Stimulated activated effector memory CD8-positive, alpha-beta T cell treated with anti-CD3 and anti-CD28 coated beads, Interleukin-12 subunit alpha, Interleukin-12 subunit beta, amount 100 ng/mL, for 72 hours (primary cell): ENCODE measurements at places on chromosomes 3 and 15.
A peak's percentile ranks its signal among the peaks of the same experiment; 100 is the strongest.

- no peak for DNase-seq
These were observed 16.9 kb upstream of the CSPG4 start for GRCh38 chr15:75729326-75730069.

GRCh38 chr3:196792771-196793170, 53.1 kb downstream of the PAK2 start:
- no peak for DNase-seq

GRCh38 chr3:45612918-45613602, 18.5 kb downstream of the LIMD1 start:
- DNase-seq, result no peak

- DNase-seq, result no peak
These were observed 129.1 kb downstream of the ATP10A start for GRCh38 chr15:25733856-25734679.

GRCh38 chr3:131401978-131402377, 20.4 kb downstream of the NUDT16 start:
- DNase-seq, result no peak

DNA sequence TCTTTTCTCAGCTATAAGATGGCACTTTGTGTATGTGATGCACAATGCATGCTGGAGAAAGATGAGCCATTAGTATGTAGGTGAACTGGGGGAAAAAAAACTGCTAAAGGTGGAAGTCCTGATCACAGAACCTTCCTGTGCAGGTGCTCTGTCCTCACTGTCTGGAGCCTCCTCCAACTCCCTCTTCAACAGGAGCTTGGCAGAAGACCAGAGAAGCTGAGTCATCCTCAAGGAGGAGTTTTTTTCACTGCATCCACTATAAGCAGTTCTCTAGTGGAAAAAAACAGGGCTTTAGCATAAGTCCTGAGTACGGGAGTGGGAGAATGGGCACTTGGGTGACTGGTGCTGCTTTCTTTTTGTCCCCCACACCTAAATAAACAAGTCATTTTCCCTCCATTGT, 168.4 kb upstream of the CADPS start:
- no peak for DNase-seq

DNA sequence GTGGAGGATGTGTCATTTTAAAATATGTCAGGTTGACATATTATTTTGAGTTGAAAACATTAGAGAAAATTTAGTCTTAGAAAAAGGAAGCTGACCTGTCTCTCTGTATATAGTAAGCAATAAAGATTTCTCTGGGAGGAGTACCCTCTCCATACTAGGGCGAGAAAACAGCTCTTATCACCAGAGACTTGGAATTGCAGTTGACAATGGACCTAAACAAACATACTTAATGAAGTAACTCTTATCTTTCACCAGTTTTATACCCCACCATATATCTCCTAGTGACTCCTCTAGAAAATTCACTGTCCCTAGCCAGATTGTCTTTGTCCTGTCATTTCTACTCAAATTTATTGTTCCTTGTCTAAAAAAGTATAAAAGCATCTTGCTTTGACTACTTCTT, 7.2 kb upstream of the GATM start:
- no peak for DNase-seq

GRCh38 chr3:108461661-108462111, 48.7 kb downstream of the MYH15 start:
- DNase-seq, result no peak

DNA sequence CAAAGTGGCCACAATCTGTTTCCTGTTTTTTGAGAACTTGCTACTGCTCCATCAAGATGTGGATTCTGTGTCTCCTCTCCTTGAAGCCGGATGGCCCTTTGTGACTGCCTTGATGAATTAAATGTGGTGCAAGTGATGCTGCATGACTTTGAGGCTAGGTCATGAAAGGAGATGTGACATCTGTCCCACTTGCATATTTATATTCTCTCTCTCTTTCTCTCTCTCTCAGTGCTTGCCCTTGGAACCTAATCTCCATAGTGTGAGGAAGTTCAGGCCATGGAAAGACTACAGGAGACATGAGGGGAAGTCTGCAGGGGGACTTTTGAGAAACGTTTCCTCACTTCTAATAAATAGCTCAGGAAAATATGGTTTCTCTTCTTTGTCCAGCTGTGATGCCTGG, 50.0 kb upstream of the ADPGK start:
- DNase-seq, result no peak

DNA sequence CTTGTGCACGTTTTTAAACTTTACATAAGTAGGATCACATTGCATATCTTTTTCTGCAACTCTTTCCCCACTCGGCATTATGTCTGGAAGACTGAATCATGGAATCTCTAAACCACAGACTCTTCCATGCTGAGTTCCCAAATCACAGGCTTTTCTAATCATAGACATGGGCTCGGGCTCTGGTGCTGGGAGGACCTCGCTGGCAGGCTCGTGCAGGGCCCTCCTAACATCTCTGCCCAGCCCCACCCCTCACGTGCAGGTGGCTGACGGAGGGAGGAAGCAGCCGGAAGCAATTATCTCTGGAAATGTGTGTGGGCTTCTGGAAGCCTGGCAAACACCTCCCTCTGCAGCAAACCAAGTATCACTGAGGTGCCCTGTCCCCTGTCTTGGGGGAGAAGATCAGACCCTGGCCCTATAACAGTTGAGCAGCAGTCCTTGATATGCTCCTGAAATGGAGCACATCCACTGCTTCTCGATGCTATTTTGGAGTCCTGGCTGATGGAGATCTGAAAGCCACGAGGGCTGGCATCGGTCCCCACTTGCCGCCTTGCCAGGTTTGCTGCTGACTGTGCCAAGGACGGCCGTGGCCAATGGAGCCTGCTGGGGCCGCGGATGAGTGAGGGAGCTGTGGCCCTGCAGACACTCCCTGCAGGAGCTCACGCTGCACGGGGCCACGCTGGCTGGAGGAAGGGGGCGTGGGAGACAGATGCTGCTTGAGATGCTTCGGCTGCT, 4.4 kb upstream of the IQSEC1 start:
- DNase-seq, result no peak

DNA sequence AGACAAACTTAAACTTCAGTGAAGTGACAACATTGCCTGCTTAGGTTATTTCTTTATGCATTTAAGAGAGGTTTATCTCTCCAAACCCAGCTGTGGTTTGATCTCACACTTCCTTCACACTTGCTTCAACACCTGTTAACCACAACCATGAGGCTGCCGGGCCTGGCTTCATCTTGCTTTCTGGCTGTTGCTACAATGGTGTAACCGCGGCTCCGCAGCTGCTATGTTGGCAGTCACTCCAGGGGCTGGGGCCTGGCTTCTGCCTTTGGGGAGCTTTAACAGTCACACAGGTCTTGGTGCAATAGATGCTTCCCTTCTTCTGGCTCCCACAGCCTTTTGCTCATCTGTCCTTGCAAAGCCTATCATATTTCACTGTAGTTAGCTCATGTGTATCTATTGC, 72.9 kb upstream of the MNS1 start:
- peak; percentile 61 for DNase-seq

- no peak for DNase-seq
These were observed 143.2 kb upstream of the PLXND1 start for GRCh38 chr3:129749692-129750091.

DNA sequence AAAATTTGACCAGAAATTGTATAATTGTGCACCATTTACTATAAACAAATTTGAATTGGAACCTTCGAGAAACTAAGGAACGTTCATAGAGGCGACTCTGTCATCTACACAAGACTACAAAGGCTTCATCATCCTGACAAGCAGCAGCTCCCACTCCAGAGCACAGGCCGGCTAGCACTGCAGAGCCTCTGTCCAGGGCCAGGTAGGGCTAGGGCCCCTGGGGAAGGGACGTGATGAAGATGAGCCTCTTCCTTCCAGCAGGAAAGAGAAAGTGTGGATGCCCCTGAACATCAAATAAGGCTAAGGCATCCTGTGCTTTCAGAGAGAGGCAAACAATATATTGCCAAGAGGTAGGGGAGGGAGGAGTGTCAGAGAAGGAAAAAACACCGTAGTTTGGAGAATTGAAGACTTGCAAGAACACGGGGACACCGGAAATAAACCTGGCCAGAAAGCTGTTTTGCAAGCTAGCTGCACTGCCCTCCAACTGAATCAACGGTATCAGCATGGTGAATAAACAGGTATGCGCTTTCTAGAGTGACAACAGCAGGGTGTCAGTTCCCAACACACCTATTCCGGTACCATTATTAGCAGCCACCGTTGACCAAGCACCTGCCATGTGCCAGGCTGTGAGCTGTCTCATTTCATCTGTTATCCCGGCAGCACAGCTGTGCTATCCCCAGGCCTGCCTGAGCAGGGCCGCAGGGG, 12.4 kb downstream of the XXYLT1 start:
- DNase-seq, result no peak

- DNase-seq, result no peak
These were observed 125.7 kb downstream of the DNAJB8 start for GRCh38 chr3:128340904-128341555.
